Hematopoietic multipotent progenitor cell treated with erythropoietin and hydrocortisone succinate and interleukin-3 and kit ligand, for 6 days (in vitro differentiated cells): ENCODE measurements at places on chromosomes 12 and 14.

- no peak for DNase-seq
Observed at GRCh38 chr12:122088179-122088810, 9.7 kb downstream of the MLXIP start.

DNA sequence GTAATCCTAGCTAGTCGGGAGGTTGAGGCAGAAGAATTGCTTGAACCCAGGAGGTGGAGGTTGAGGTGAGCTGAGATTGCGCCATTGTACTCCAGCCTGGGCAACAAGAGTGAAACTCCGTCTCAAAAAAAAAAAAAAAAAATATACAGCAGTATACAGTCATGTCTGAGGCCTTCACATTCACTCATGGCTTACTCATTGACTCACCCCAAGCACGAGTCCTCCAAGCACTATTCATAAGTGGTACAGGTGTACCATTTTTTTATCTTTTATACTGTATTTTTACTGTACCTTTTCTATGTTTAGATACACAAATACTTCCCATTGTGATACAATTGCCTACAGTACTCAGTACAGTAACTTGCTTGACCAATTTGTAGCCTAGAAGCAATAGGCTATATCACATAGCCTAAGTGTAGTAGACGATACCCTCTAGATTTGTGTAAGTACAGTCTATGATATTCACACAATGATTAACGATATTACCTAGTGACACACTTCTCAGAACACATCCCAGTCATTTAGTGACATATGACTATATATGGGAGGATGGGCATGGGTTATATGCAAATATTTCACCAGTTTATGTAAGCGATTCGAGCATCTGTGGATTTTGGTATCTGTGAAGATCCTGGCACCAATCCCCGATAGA is 12.2 kb downstream of the LLPH start:
- DNase-seq, result no peak

- DNase-seq, result no peak
Observed at GRCh38 chr14:86892152-86892956, 1100.6 kb downstream of the GALC start.

GRCh38 chr14:102758087-102758486 is 19.2 kb upstream of the TRAF3 start:
- DNase-seq, result no peak

DNA sequence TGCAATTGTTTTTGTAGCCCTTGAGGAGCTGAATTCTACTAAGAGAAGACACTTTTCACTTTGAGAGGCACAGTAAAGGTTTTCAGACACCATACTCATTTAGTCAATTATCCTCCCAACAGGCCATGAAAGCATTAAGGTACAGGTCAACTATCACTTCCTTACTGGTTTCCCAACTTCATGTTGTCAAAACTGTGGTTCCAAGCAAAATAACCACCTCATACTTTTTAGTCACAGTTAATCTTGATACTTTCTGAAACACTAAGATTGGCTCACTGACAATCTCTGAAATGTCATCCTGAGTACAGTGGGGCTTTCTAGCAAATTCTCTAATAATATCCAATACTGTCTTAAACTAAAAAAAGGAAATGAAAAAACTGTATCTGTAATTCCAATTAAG is 71.7 kb downstream of the SLC2A13 start:
- DNase-seq, result no peak

DNA sequence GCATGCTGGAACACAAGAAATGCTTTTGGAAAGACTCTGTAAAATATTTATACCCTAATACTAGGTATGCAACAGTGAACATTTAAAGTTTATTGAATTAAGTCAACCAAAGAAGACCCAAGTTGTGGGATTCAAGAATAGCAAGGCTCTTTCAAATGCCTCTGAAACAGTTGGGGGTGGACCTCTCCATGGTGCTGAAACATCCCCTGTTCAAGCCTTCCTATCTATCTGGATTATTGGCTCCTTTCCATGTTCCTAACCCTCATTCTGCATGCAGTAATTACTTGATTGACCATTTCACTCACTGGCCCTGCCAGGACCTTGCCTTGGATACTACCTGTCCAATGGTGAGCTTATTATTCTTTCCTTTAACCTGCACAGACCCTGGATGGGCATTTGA is 349.7 kb downstream of the NRXN3 start:
- peak; percentile 79 for DNase-seq

GRCh38 chr14:88004506-88005036 is 364 bp upstream of the GPR65 start:
- no peak for DNase-seq

- DNase-seq, result no peak
Observed at GRCh38 chr12:69789351-69789750, 35.7 kb upstream of the MYRFL start.

DNA sequence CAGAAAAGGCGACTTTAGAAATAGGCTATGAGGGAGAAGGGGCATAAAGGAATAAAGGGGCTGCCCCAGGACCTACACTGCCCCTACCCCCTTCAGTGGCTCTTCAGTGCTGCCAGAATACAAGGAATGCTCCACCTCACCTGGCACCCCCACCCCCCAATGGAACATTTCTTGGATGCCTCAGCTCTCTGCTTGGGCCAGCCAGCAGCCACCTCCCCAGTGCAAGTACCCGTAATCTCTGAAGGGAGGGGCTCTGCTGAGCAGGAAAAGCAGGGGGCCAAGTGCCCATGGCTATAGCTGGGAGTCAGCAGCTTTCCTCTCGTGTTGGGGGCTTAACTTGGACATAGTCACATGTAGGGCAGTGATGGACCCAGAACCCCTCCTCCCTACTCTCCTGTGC is 33.3 kb downstream of the BAZ2A start:
- no peak for DNase-seq

DNA sequence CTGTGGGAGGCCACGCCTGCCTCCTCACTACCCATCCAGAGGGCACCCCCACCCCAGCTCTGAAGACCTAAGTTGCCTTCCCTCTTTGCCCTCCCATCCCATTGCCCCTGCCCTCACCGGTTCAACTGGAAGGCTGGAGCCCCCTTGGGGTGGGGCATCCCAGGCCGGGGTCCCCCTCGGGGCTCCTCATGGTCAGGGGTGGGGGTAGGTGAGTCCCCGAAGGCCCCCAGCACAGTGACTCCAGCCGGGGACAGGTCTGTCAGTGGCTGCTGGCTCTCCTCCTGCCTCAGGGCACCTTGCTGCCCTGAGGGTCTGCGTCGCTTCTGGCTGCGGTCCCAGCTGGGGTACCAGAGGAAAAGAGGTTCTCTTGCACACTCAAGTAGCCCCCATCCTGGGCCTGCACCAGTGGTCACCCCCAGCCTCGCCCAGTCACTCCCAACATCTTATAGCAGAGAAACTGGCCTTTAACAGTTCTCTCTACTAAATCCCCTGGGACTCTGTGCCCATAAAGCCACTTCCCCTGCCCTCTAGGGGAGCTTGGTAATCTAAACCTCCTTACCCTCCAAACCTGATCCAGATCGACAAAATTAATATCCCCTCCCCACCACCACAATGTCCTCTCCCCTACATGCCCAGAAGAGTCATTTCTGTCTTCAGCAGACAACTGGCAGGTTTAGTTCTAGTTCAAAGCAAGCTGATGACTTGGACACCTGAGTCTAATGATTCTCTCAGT is 5.1 kb downstream of the PIANP start:
- DNase-seq, result no peak

DNA sequence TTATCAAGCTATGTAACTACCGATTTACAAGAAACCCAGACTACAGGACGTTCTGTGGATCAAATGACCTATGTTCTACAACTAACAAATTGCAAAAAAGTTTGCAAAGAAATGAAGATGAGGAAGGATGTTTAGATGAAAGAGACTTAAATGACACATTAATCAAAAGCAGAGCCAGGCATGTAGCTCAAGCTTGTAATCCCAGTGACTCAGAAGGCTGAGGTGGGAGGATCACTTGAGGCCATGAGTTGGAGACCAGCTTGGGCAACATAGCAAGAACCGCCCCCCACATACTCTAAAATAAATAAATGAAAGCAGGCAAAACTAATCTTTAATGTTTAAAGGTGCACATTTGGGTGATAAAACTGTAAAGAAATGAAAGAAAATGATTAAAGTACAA is 331.9 kb downstream of the BTG1 start:
- DNase-seq, result no peak

DNA sequence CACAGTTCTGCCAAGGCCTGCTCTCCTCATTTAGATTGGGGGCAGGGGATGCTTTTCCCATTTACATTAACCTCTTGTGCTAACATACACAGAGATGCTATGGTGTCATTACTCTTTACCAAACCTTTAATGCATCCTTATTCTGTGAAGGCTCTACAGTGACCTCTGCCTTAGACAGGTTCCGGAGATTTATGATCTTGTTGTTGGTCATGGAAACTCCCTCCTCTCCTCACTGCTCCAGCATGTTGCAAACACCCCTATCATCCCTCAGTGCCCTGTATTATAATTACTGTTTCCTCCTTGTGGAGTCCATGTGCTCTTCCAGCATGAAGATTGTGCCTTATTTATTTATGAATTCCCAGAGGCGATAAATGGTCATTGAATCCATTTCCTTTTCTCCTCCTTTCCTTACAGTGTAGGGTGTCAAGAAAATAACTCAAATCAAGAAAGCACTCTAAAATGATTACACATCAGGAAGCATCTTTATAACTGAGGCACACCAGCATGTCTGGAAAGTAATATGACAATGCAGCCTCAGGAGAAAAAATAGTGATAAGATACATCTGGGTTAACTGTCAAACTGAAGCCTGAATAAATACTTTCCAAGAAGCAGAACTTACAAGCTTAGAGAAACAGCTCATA is 37.8 kb downstream of the RTN1 start:
- no peak for DNase-seq

DNA sequence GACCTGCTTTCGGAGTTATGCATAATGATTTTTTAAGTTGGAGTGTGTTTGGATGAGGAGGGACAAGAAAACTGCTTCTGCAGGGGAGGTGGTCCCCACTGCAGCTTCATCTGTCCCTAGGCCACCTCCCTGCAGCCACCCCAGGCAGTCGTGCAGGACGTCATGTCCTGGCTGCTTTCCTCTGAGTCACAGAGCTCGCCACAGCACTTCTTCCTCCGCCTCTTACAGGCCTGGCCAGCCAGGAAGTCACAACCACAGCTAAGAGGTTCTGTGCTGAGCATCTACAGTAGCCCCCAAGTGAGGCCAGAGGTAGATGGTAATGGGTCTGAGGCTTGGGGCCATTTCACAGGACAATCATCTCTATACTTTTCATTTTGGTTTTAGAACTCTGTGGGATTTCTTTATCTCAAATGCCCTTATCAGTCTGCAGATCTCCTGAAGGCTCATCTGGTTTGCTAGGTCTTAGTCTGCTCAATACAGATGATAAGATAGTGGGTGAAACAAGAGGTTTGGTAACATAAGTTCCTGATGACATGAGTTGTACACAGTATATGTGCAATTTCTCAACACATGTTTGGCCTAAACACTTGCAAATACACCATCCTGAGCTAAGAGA is 106.4 kb downstream of the ARF6 start:
- DNase-seq, result peak; percentile 88

GRCh38 chr14:59356312-59356711 is 108.9 kb downstream of the GPR135 start:
- DNase-seq, result no peak

- no peak for DNase-seq
Observed at GRCh38 chr14:78401866-78402265, 231.7 kb downstream of the NRXN3 start.

DNA sequence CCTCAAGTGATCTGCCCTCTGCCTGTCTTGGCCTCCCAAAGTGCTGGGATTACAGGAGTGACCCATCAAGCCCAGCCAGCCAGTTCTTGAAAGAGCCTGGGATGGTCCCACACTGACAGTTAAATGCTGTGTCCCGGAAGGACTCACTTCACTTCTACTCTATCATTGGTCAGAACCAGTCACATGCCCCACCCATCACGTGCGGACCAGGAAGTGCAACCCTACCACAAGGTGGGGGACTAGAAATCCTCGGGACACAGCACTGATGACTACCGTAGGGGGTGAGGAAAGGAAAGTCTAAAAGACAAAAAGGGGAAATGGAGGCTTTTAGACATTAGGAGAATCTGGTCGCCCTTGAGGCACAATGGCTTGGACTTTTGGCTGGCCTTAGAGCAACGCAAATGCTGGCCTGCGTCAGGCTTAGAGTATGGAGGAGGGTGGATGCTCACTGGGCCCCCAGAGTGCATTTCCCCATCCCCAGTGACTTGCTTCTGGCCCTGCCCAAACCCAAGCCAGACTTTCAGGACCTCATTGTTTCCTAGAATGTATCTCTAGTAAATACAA is 207.7 kb downstream of the TTC8 start:
- DNase-seq, result no peak

DNA sequence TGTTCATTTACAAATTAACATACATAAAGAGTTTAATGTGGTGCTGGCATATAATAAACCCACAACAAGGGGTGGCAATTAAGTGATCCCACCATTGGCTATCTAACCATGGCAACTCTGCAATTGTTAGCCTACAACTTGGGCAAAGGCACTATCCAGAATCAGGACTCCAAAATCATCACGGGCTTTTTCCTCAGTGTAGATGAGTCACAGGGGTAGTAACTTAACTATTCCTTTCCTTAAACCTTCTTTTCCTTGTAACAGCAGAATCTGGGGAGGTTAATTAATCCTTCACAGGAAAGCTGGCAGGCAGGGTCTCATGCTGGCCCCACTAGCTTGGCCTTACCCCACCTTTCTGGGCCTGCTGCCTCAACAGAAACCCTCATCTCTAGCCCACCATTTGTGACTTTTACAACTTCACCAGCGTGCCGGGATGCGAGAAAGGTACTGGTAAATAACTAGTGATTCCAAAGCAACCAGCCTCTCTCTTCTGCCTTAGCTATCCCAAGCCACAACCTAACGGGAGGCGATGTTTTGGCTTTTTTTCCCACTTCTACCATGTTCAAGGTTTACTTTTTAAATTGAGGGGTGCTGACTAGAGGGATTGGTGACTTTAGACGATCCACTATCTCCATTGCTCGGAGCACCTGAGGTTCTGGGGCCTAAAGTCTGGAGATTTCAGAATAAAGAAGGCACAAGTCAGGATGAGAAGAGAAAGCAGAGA is 744 bp downstream of the ATP5MC2 start:
- peak; percentile 32 for DNase-seq

DNA sequence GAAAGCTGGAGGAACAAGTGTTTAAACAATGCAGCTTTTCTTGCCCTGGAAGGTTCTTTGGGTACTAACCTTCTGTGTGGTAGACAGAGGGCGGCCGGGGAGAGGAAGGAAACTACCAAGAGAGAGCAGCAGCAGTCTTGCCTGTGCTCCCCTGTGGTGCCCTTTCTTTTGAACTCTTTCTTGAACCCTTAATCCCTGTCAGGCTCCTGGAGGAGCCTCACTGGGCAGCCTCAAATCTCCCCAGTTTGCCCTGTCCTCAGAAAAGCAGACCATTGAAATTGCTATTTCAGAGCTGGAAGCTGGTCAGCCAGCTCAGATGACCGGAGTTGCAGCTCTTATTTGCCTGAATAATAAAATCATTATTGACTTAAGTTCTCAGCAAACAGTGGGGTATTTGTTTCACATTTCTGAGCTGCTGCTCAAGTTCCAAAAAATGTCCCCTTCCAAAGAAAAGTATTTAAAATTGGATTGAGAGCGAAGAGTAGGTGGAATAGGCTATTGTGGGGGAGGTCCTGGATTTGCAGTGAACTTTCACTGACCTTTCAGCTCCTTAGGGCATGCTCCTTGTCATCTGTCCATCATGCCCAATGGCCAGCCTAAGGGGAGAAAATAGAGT is 42.1 kb upstream of the RNASE3 start:
- DNase-seq, result no peak
